ENCODE measurements at places on chromosomes 12 and 14.

GRCh38 chr14:45838597-45838996 lies 585.6 kb upstream of the MIS18BP1 start:
- no peak for DNase-seq

GRCh38 chr12:107167756-107168155 lies 74.4 kb upstream of the CRY1 start:
- DNase-seq: no peak

GRCh38 chr12:25583545-25583944 lies 30.5 kb upstream of the LMNTD1 start:
- DNase-seq: peak; percentile 41

- DNase-seq: peak; percentile 71
Observed at GRCh38 chr14:72924337-72924736, 1.9 kb upstream of the DCAF4 start.

- no peak for DNase-seq
Observed at GRCh38 chr12:67338426-67338825, 69.3 kb downstream of the CAND1 start.

DNA sequence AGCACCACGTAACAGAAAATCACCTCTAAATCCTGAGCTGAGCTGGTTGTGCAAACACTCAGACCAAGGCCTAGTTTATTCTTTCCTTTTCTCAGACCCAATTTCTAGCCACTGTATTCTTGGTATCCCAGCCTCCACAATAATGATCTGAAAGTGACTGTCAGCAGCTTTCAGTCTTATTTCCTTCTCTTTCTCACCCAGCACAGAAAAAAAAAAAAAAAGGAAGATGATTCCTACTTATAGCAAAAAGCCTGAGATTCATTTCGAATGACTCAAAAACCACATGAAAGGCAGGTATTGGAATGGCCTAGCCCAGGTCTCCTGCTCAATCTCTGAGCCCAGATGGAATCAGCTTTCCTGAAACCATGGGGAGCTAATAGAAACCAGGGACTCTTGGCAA lies 298.6 kb upstream of the PPFIA2 start:
- no peak for DNase-seq

GRCh38 chr12:3195859-3196483 lies 118.8 kb downstream of the TSPAN9 start:
- DNase-seq: no peak

GRCh38 chr14:24595073-24595808 lies 14.2 kb downstream of the GZMH start:
- no peak for DNase-seq

Measured in left cardiac atrium (tissue), 4 donors.